ENCODE measurements at places on chromosomes 1 and 21.

- DNase-seq = no peak
Observed at GRCh38 chr1:110672001-110672752, 2.6 kb downstream of the KCNA3 start.

GRCh38 chr1:202002507-202002906 lies 7.9 kb upstream of the ELF3 start:
- no peak for DNase-seq

DNA sequence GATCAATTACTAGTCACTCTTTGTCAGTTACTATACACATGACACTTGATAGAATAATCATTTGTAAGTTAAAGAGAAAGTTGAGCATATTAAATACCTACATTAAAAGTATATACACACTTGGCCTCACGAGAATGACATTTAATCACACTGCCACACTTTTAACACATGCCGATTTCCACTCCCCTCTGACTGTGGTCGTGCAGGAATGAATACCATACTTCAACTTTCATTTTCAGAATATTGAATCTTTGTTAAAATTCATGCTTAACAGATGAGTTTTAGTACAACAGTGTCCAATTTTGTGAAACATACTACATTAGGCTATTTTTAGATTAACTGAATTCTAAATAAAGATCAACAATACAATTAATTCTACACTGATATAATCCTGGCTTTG lies 78.2 kb upstream of the SDC3 start:
- DNase-seq = no peak

GRCh38 chr1:101394041-101394440 lies 157.2 kb downstream of the S1PR1 start:
- no peak for DNase-seq

- DNase-seq = no peak
Observed at GRCh38 chr1:218904416-218904815, 269.3 kb upstream of the LYPLAL1 start.

GRCh38 chr1:76835203-76835602 lies 32.1 kb upstream of the ST6GALNAC5 start:
- peak; percentile 86 for DNase-seq
